ENCODE measurements at places on chromosomes 12 and 14.

DNA sequence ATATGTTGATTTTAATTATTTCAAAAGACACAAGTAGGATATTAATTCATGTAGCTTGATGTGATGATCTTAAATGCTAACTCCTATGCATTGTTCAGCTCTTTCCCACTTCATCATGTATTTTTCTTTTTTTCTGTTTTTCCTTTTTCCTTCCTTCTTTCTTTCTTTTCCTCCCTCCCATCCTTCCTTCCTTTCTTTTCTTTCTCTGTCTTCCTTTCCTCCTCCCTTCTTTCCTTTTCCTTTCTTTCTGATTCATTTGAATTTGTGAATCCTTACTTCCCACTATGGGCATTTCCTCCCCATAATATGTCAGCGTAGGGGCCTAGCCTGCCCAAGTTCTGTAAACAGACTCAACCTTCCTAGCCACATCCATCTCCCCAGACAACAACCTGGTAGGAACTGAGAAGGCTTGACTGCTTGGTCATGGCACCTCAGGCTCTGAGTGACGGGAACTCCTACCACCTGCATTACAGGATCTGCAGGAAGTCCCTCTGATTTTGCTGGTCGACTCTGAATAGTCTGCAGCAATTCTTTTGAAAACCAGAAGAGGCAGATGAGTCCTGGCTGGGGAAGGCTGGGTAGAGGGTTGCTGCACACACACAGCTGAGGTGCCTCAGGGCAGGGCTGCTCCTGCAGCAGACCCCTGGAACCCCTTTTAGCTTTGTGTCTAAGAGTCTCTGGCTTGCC, 33.4 kb upstream of the BHLHE41 start:
- DNase-seq = no peak

DNA sequence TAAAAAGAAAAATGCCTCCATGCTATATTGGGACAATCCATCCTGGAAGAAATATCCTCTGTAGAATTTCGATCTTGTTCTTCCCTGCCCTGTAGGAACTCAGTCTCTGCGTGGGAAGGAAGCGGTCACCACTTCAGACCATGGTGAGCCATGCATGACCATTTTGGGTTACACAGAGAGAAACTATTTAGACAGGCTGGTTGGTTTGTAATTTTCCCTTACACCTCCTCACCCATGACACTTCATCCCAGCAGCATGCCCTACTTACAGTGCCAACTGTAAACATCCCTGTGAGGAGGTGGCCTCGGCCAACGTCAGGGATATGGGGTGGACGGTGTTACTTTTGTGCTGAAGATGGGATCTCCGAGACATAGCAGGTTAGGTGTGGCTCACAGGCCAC, 121.4 kb downstream of the SMOC1 start:
- no peak for DNase-seq

- no peak for DNase-seq
These were observed 431.7 kb downstream of the NPAS3 start for GRCh38 chr14:33370426-33370825.

DNA sequence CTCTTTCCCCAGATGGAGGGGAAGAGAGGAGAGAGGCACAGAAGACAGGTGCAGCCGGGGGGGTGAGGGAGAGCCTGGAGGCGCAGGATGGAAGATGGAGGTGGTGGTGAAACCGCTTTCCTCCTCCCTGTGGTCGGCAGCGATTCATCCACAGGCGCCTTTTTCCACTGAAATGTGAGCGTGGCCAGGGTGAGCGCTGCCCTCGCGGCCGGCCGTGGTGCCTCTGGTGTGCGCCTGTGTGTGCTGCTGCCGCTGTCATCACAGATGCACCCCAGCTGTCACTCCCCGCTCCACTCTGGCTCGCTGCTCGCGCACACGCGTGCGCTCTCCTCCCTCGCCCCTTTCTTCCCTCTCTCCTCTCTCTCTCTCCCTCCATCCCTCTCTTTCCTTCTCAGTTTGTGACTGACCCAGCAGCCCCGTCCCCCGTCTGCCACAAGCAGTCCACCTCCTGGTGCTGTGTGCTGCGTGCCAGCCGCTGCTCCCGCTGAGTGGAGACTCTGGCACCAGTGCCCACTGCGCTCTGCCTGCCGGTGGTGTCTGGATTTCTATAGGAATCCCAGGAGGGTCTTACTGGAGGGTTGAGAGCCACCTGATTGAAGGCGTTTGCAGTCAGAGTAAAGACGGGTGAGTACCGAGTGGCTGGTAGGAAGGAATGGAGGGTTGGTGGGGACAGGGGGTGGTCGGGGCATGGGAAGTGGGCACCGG, at the start of gene LRTM2:
TSS of gene LRTM2 (plus strand) at position 375 of the 705 bp plus-strand sequence. CDS start 7,584 bp downstream, outside the sequence.
- no peak for DNase-seq

DNA sequence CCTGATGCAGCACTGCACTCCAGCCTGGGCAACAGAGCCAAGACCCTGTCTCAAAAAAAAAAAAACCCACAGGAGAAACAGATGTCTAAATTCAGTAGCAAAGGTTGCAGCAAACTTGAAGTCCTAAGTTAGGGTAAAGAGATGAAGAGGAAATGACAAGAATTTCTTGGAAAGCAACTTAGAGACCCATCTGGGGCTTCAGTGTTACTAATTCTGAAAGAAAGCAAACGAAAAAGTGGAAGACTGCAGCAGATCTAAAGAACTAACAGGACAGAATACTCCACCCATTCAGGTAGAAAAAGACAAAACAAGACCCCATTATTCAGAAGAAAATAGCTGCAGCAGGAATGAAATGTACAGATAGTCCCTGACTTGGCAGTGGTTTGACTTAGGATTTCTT, 31.9 kb downstream of the RESF1 start:
- DNase-seq = no peak

GRCh38 chr12:72228424-72228823, 43.7 kb upstream of the TRHDE start:
- no peak for DNase-seq

DNA sequence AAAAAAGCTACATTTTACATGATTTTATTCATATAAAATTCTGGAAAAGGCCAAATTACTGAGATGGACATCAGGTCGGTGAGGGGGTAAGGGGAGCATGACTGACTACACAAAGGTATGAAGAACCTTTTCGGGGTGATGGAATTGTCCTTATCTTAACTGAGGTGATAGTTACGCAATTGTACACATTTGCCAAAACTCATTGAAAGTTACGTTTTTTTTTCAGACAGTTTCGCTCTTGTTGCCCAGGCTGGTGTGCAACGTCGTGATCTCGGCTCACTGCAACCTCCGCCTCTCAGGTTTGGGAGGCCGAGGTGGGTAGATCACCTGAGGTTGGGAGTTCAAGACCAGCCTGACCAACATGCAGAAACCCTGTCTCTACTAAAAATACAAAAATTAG, 29.4 kb upstream of the PLEKHG3 start:
- DNase-seq = no peak

- DNase-seq = no peak
These were observed 187.4 kb upstream of the NTF3 start for GRCh38 chr12:5244513-5244972.

- no peak for DNase-seq
These were observed 282.3 kb upstream of the DIO2 start for GRCh38 chr14:80493620-80494019.

DNA sequence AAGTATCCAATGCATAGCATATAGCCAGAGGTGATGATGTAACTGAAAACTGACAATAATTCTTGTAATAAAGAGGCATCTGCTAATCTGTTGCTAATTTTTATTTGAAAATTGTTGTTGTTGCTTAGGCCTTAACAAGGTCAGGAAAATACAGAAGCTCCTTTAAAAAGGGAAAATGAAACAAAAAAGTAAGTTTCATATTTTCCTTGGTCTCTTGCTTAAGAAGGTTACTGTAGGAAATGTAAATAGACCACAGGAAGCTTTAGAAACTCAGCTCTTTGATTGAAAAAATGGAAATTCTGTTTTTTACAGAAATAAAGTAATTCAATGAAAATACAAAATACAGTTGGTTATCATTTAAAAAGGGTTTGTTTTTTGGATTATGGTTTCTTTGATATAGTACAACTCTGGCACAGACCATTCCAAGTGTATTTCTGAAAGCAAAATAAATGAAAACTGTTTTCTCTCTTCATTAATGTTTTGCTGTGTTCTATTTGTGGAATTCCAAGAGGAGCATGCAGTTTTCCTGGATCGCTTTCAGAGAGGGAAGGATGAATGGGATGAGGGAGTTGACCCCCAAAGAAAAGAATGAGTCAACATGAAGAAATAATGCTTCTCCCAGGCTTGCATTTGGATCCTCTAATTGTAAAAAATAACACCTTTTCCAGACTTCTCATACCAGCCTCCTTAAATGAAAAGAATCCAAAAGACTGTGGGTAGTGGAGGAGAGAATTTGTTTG, 398.0 kb upstream of the FAR2 start:
- no peak for DNase-seq

DNA sequence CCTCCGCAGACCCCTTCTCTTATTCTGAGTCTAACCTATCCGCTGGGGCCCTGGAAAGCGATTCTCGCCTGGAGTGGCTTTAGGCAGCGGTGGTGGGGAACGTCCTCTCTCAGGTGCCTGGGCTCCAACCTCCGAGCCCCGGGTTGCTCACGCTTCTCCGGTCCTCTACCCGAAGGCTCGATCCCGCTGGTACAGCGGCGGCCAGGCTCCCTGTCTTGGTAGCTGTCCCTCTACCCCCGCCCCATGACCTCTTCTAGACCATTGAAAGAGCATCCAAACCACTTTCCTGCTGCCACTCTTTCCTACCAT, 505 bp upstream of the HEBP1 start:
- DNase-seq = no peak

GRCh38 chr12:1246637-1247036, 255.6 kb downstream of the ERC1 start:
- no peak for DNase-seq

DNA sequence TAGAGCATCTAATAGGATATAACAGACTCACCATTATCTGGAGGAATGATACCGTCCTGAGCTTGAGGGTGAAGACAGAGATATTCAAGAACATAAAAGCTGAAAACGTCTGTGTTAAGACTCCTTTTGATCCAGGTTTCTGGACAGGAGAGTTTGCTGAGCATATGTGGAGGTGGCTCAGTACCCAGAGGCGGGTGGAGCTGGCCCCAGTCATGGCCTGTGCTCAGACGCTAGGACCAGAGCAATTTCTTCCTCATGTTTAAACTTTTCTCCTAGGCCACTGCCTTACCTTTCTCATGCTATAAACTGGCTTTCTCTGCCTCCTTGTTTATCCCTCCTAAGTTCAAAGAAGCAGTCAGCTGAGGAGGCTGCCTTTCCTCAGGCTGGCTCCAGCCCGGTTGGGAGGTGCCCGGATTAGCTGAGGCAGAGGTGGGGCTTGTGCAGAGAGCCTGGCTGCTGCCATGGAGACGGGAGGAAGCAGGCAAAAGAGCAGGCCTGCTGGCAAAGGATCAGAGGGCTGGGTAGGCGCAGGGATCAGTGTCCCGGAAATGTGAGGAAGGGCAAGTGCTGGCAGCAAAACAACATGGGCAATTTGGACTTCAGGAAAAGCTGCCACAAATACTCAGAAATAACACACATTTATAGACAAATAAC, 13.7 kb downstream of the COA8 start:
- DNase-seq = no peak

DNA sequence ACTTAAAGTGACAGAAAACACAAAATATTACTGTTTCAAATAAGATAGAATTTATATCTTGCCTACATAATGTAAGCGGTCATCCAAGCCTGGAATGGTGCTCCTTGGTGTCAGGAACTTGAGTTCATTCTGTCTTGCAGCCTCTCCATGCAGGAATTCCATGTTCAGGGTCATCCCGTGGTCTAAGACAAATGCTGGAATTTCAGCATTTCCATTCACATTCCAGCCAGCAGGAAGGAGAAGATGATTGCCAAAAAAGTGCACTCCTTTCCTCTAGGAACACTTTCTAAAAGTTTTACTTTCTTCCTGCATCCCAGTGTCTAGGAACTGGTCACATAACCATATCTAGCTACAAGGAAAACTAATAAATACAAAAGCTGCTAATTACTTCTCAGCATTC, 106.3 kb downstream of the PTPRO start:
- no peak for DNase-seq

GRCh38 chr12:55624056-55624455, 12.6 kb upstream of the OR10P1 start:
- DNase-seq = no peak

GRCh38 chr12:51388069-51388799, 3.0 kb downstream of the GALNT6 start:
- no peak for DNase-seq

DNA sequence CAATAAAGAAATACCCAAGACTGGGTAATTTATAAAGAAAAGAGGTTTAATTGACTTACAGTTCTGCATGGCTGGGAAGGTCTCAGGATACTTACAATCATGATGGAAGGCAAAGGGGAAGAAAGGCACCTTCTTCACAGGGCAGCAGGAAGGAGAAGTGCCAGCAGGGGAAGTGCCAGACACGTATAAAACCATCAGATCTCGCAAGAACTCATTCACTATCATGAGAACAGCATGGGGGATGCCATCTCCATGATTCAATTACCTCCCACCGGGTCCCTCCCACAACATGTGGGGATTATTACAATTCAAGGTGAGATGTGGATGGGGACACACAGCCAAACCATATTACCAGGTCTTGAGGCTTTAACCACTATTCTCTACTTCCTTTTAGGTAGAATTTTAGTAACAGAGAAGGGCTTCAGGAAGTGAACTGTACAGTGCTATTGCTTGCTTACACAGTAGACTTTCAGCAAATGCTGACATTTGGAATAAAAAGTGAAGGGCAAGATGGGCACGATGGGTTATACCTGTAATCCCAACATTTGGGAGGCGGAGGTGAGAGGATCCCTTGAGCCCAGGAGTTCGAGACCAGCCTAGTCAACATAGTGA, 40.8 kb upstream of the OR4E1 start:
- no peak for DNase-seq

DNA sequence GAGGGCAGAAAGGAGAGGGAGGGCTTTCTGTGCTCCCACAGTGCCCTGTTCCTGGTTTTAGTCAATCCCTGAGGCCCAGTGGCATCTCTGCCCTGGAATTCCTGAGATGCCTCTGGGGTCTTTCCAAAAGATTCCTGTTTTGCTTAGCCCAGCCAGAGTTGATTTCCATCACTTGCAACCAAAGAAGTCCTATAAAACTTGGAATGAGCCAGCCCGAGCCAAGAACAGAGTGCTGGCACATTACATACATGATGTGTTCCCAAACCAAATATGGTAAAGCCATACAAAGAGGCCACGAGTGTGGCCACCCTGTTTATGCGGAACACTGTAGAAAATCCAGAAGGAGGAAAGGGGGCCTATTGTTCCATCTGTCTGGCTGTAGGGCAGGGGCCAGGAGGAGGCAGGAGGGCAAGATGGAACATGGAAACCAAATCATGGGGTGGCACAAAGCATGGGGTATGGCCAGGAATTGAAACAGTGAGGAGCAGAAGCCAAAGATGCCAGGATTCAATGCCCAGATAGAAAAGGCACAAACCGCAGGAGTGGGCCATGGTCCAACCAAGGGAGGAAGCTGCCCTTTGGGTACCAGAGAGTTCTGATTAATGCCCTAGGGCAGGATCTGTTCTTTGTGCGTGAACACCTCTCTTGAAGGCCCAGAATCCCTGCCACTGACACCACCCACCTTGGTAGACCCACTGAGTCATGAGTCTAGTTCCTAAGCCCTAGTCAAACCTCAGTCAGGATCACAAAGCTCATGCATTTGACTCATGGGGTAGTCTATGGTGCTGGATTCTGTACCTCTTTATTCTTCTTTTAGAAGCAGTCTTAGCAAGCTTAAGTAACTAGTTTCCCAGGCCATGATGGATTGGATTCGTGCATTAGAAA, 75.2 kb downstream of the LRRC74A start:
- DNase-seq = no peak

- no peak for DNase-seq
These were observed 6.3 kb downstream of the TBPL2 start for GRCh38 chr14:55433880-55434804.

- DNase-seq = no peak
These were observed 2.8 kb downstream of the ISCU start for GRCh38 chr12:108565146-108565545.

GRCh38 chr12:89363582-89363981, 11.3 kb upstream of the DUSP6 start:
- DNase-seq = no peak

GRCh38 chr12:94849411-94849976, 154.0 kb downstream of the NDUFA12 start:
- DNase-seq = no peak
